ENCODE measurements at places on chromosomes 11 and 22.

- no peak for DNase-seq
Measured at GRCh38 chr11:130763087-130763980, 152.9 kb downstream of the SNX19 start.

- no peak for DNase-seq
Measured at GRCh38 chr22:25651332-25652085, 87.0 kb downstream of the GRK3 start.

GRCh38 chr11:112715056-112715455 is 246.2 kb upstream of the NCAM1 start:
- no peak for DNase-seq

GRCh38 chr11:102819491-102819890 is 21.5 kb upstream of the MMP1 start:
- no peak for DNase-seq

GRCh38 chr11:43575913-43576310 is 104.6 kb upstream of the HSD17B12 start:
- no peak for DNase-seq

GRCh38 chr11:95641495-95641894 is 148.1 kb downstream of the FAM76B start:
- DNase-seq: no peak

DNA sequence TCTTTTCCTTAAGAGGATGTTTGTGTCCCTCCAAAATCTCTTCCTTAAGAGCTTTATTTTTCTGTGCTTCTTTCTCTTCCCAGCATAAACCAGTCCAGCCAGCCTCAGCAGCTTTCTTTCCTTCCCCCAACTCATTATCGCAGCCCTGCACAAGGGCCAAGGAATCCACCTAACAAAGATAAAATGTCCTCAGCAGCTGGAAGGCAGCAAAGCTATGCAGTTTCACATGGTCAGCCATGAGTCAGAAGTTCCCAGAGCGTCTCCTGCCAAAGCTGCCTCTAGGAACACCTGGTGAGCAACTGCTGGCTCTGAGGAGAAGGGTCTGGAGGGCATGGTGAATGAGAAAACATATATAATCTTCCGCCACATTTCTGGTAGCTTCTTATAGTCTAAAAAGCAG is 45.3 kb upstream of the HMGXB4 start:
- DNase-seq: no peak

- peak; percentile 98 for DNase-seq
Measured at GRCh38 chr11:925496-926301, at the start of gene AP2A2. Gene AP2A2 (plus strand): TSS chr11:925870. CDS start chr11:926022, 152 bp downstream.

DNA sequence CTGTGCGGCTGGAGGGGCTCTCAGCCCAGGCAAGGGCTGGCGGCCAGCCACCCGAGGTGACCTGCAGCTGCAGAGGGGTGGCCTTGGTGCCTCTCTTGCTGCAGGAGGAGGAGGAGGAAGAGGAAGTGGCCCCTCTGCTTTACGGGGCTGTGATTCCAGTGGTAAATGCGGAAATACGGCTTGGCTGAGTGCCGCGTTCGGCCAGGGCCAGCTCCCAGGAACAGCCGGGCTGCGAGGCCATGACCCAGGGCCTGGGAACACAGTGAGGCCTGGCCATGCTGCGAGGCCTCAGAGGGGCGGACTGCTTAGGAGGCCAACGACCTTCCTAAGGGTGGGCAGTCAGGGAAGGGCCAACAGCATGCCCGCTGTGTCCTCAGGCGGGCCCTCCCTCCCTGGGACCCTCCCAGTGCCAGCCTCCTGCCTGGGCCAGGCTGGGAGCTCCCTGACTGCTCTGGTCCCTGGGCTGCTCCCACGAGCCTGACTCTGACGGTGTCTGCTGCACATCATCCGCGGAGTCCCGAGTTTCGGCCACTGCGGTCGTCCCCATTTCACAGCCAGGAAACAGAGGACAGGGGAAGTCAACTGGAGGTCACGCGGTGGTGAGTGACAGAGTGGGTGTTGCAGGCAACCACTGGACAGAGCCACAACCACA is 20.8 kb upstream of the PPARA start:
- no peak for DNase-seq

GRCh38 chr22:18066181-18066859 is 11.5 kb upstream of the PEX26 start:
- DNase-seq: no peak

GRCh38 chr11:94858012-94858705 is 90.0 kb downstream of the AMOTL1 start:
- DNase-seq: no peak

GRCh38 chr11:101807531-101807930 is 107.3 kb upstream of the CEP126 start:
- DNase-seq: no peak

DNA sequence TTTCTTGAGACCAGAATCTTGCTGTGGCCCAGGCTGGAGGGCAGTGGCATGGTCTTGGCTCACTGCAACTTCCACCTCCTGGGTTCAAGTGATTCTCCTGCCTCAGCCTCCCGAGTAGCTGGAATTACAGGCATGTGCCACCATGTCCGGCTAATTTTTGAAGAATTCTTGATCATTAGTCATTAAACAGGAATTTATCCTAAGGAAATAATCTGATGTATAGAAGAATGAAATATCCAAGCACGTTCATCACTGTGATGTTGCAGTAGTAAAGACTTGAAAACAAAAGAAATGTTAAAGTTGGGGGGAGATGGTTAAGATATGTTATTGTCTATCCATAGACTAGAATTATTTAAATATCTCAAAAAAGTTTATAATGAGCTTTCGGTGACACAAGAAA is 23.6 kb downstream of the CBL start:
- DNase-seq: no peak

DNA sequence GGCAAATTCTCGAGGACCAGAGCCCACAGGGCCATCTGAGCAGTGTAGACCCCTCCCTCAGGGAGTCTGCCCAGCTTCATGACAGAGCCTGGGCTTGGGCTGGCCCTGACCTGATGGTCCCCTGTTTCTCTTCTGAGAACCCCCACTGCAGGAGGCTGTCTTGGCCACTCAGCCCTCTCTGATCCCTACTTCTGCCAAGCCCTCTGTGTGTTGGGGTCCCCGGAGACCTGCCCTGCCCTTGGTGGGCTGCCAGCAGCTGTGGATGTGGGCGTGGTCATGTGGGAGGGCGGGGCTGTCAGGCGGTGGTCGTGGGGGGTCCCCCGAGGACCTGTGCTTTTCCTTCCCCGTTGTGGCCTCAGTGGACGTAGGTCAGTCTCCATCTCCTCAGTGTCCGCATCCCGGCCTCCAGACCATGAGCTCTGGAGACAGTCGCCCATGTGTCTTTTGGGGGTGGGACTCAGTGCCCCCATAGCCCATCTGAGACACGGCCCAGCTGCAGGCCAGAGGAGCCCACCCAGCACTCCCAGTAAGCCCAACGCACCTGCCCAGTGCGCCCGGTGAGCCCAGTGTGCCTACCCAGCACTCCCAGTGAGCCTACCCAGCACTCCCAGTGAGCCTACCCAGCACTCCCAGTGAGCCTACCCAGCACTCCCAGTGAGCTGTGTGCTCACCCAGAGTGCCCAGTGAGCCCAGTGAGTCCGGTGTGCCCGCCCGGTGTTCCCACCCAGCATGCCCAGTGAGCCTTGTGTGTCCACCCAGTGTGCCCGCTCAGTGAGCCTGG is 409.2 kb downstream of the TBC1D22A start:
- DNase-seq: no peak

DNA sequence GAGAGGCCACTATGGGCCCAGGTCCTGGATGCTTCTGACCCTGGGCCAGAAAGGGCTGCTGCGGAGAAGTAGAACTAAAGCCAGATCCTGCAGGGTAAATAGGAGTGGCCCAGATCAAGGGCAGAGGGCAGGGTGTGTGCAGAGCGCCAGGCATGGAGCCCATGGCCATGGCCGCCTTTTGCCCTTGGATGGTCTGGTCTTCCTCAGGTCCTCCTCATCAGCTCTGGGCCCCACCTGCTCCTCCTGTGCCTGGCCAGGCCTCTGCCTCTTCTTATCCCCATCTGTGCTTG is 277.6 kb downstream of the BRD1 start:
- DNase-seq: no peak

- DNase-seq: no peak
Measured at GRCh38 chr11:83662494-83662893, 376.3 kb upstream of the CCDC90B start.

DNA sequence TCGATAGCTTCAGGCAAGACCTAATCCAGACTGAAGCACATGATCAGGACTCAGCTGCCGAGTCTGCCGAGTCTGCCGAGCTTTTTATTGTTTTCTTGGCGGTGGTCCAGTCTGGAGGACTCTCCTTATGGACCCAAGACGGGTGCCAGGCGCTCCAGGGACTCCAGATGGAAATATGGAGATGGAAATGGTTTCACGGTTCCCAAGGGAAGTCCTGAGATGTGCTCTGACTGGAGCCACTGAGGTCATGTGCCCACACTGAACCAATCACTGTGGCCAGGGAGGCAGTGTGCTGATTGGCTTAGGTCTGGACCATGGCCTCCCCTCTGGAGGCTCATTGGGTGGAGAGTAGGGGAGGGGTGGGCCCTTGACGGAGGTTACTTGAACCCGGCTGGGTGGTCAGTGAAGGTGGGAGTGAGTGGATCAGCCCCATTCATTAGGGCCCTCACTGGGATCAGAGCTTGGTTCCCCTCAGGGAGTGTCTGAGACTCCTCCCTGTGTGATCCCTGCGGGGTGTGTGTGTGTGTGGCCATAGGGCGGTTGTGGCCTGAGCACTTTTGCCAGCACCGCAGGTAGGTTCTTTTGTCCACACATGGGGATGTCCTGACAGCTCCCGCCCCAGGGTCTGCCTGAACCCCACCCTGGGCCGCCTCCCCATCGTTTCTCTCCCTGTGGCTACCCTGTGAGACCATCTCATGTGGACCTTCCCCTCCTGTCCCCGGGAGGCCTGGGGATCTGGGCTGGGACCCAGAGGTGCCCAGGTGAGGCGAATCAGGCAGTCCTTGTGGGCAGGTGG is 14.0 kb downstream of the RPS6KA4 start:
- DNase-seq: no peak

- DNase-seq: no peak
Measured at GRCh38 chr11:10375280-10375971, 70.6 kb downstream of the ADM start.

DNA sequence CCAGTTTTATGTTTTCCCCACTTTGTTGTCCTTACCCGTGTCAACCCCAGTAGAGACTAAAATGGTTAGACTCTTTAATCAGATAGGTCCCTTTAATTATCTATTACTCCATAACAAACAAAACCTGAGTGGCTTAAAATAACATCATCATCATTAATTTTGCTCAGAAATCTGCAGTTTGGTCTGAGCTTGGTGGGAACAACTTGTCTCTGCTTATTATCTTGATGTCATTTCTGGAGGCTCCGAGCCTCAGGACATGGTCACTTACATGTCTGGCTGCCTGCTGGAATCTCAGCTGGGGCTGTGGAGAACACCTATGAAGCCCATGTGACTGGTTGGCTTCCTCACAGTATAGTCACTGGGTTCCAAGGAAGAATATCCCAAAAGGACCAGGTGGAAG is 26.7 kb downstream of the UVRAG start:
- DNase-seq: no peak

DNA sequence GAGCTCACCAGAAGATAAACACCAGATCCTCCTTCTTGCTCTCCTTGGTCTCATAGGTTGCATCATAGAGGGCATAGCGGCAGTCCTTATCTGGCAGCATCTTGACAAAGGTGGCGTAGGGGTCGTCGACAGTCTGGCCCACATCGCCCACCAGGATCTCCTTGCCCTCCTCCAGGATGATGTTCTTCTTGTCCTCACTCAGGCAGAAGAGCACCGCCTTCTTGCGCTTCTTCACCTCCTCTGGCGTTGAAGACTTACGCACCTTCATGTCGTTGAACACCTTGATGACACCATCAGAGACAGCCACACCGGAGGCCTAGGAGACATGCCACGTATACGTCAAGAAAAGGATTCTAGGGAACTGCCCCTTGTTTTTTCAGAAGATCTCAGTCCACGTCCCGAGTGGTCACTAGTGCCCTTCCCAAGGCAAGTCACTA is 2.0 kb downstream of the CFL1 start:
- peak; percentile 8 for DNase-seq

- no peak for DNase-seq
Measured at GRCh38 chr11:33438301-33438700, 181.1 kb downstream of the HIPK3 start.

DNA sequence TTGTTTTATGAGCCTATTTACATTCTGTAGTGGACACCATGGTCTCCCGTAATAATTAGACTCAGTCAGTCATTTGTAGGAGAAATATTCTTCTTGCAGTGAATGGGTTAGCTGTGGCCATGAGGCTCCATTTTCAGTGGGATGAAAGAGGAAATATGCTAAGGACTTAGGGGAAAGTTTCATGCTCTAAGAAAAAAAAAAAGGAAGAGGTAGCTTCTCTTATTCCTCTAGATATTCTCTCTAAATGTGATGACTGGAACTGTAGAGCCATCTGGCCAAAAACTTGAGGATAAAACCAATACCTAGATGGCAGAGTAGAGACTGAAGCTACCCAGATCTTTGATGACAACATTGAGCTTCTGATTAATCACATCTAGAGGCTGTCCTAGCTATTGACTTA is 75.8 kb upstream of the SESN3 start:
- no peak for DNase-seq

- no peak for DNase-seq
Measured at GRCh38 chr22:39634530-39635405, 64.2 kb downstream of the CACNA1I start.

DNA sequence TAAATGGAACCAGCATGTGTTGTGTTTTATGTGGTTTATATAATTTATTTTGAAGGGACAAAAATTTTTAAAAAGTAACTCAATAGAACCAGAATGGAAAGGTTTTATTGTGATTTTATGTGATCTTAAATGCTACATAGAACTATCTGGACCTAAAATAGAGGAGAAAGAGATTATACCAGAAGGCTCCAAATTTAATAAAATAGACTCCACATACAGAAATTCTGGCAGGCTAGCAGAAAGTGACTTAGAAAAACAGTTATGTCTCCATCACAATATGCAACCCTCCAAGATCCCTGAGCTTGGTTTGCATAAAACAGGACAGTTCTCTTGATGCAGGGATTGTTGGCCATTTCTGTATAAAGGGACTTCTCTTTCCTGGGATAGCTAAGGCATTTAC is 107.9 kb downstream of the BBOX1 start:
- no peak for DNase-seq

DNA sequence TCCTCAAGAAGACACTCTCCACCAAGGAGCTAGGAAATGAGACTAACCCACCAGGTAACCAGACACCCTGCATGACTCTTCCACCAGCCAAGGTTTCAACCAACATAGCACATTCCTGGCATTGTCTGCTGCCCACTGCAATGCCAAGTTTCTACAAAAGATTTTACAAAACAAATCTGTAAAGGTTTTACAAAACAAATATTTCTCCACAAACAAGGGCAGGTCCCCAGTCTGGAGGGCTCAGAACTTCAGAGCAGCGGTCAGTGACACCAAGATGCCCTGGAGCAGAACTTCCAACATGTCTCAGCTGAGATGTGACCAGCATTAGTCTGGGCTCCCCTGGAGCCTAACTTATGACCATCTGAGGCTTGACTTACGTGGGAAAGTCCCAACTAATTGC is 14.0 kb downstream of the GALNT18 start:
- no peak for DNase-seq

DNA sequence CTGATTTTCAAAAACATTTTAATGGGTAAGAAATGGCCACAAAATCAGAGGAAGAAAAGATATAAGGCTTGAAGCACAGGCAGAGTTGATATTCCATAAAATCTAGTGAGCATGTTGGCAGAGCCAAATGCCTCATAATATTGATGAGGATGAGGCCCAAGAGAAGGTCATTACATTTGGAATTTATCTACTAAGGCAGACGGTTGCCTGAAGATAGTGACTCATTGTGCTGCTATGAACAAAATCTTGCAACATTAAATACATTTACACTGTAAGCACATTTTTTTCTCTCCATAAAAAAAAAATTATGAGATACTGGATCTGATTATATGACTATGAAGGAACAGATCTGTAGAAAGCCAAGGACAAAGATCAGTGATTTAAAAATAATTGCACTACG is 881.4 kb upstream of the CHORDC1 start:
- no peak for DNase-seq

All from neural progenitor cell (in vitro differentiated cells).